ENCODE measurements at places on chromosomes 11 and 22. TPM values are rescaled to one million over a fixed set of nuclear protein-coding genes. Genes with fewer than 3 reads are reported as not detected.

DRD4 gene
- total RNA-seq, result 1.2 TPM

GRCh38 chr22:29539105-29539504, 14.5 kb downstream of the THOC5 start:
- DNase-seq, result no peak

GRCh38 chr11:22581354-22582150, 44.1 kb downstream of the FANCF start:
- no peak for DNase-seq

DNA sequence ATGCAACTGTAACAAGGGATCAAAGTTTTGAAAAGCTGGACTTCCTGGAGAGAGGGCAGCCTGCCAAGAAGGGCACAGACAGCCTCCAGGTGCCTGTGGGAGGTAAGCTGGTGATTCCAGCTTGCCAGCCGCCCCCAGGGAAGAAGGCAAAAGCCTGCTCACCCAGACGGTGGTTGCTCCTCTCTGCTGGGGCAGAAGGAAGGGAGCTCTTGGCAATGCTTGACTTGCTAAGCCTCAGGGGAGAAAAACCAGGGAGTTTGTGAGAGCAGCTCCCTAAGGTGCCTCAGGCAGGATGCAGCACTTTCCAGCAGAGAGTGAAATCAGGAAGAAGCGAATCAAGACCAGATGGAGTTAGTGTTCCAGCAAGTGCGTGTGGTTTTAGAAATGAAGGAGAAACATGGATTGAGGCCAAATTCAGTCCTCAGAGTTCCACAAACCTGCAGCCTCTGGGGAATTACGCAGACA, 553.6 kb downstream of the BUD13 start:
- DNase-seq, result no peak

DNA sequence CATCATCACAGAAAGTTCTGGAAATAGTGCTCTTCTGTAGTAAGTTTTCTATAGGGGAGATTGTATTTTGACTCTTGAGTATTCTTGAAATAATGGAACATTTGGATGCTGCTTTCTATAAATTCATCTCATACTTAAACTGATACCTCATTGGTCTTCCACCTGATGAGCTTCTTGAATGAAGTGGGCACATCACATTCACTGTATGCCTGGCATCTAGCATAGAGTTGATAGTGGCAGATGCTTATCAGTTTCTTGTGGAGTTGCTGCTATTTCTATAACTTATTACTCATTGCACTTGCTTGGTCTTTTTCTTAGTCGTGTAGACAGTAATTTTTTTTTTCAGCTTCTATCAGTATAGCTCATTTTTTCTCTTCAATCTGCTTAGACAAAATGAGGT, 5.4 kb downstream of the ATXN10 start:
- no peak for DNase-seq

GRCh38 chr11:132809070-132809469, 723.2 kb downstream of the OPCML start:
- no peak for DNase-seq

DNA sequence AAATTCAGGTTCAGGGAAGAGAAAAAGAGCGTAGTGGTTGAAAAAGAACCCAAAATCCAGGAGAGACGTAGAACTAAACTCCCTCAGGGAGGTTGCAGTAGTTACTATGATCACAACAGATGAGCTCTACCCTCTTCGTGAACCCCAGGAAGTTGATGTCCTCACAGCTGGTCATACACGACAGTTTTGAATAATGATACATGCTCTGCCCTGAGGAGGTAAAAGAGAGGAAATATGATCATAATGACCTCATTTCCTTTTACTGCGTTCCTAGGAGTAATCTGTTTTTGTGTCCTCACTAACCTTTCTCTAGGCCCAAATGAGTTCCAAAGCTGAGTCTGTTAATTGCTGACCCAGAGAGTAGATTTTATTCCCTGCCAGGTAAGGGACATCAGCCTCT, 1.3 kb downstream of the PATE2 start:
- no peak for DNase-seq

- no peak for DNase-seq
Measured at GRCh38 chr11:304915-305843, 2.4 kb upstream of the IFITM2 start.

DNA sequence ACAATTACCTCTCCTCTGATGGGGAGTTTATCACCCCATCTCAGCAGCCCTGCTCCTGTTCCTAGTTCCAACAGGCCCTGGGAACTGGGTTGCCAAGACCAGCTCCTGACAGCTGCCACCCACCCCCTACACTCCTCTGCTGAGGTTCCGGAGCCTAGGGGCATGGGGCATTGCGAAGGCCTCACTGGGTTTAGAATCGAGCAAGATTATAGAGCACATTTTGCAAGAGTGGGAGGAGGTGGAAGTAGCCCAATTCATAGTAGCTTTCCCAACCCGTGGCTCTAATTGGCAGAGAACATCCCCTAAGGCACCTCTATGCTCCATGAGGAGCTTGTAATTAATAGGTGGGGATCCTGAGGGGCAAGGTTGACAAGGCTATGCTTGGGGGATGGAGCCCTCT, 23.0 kb downstream of the MYEOV start:
- DNase-seq, result no peak

- DNase-seq, result no peak
Measured at GRCh38 chr11:45648931-45649330, 16.5 kb downstream of the CHST1 start.

DNA sequence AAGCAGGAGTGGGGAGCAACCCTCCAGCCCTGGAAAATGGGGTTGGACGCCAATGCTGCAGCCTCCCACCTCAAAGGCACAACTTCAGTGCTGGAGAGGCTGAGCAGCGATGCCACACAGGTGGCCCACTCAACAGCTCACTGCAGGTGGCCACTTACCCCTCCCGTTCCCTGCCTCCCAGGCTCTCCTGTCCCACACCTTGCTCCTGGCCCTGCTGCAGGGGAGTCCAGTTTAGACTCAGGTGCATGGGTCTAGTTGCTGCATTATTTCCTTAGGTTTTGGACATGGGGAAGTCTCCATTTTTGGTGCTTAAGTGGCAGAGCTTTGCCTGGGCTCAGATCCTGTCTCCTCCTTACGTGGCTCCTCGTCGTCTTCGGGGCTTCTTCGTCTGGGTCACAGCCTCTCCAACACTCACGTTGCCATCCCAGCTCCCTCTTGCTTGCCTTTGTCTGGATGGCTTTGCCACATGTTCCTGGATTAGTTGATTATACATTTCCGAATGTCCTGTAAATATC, 898.3 kb downstream of the BRD1 start:
- DNase-seq, result no peak

DNA sequence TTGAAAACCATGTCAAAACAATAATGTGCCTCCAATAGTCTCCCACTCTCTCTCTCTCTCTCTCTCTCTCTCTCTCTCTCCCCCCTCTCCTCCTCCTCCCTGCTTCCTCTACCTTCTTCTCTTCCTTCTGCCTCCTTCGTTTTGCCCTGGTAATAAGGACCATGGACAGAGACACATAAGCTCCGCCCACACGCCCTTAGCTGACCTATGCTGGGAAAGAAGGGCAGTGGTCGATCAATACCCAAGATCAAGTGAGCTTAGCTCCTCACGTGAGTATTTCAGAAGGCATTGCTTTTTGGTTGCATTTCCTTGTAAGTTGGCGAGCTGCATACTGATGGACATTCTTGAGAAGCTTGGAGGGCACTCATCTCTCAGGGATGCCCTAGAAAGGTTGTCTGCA, 194.8 kb downstream of the MIAT start:
- no peak for DNase-seq

UBQLNL gene
- total RNA-seq, result 0.98 TPM

GRCh38 chr11:59510941-59511589, at the start of gene OR4D9:
OR4D9 (plus strand) TSS chr11:59511539; CDS start chr11:59514913, 3,374 bp downstream.
- DNase-seq, result no peak

DNA sequence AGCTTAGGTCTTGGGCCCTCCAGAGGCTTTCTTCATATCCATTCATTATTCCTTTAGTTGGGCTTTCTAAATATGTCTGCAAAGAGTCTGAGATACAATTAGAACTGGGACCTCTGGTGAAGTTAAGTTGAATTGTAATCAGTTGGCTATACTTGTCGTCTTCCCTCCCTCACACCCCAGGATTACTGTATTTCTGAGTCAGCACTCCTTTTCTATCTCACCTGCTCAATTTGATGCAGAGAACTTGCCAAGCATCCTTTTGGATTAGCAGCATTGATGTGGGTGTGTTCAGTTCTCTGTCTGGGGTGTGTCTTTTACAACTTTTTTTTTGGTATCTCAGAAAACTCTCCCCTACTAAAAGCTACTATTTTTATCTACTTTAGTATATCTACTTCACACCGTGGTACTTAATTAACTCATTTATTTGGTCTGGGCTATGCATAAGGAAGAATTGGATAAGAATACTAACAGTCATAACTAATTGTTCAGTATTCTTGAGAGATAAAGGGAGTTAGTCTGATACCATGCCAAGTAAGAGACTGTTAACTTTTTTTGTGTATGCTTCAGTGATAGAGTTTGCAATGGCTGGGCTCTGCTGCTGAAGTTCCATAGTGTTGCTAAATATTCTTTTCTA, 15.1 kb downstream of the CTNND1 start:
- DNase-seq, result no peak

- DNase-seq, result no peak
Measured at GRCh38 chr22:27877501-27877900, 41.6 kb downstream of the PITPNB start.

APOA4 gene
- not detected for total RNA-seq

VPREB3 gene
- not detected for total RNA-seq

DNA sequence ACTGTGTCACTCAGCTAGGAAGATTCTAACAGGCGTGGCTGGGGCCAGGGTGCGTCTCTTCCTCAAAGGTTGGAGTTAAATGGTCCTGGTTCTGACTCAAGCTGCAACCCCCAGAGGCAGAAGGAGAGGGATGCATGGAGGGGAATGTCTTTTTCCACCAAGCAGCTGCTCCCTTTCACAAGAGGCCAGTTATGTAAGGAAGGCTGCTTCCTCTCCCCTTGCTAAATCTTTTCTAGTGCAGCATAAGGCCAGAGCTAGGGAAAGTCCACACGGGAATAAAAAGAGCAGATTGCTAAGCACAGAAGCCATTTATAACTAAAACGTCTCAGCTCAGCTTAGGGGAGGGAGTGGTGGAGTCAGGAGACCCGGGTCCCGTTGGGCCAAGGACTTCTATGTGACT, 10.0 kb downstream of the PVALB start:
- DNase-seq, result no peak

DNA sequence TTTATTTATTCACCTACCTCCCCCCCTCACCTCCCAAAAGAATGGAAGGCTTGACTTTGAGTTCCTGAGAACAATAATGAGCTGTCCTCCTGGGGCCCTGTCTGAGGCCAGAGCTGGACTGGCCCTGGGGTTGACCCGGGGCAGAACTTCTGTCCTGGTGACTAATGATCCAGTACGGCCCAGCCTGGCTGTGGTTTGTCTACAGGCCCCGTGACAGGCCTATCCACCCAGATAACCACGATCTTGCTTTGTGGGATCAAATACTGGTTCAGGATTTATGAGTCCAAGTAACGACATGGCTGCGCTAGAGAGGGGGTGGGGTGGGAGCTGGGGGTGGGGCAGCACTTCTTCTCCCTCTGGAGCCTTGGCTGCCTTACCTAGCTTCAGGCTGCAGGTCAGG, 81.5 kb downstream of the WT1 start:
- DNase-seq, result no peak

DNA sequence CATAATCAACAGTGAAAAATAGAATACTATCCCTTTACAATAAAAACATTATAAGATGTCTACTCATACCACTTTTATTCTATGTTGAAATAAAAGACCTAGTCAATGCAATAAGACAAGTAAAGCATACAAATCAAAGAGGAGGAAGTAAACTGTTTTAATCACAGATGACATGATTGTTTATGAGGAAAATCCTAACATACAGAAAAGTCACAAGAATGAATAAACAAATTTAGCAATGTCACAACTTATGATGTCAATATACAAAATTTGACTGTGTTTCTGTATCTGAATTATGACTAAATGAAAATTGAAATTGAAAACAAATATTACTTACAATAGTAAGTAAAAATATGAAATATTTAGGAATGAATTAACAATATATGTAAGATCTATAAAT, 221.9 kb upstream of the GRIA4 start:
- no peak for DNase-seq

DNA sequence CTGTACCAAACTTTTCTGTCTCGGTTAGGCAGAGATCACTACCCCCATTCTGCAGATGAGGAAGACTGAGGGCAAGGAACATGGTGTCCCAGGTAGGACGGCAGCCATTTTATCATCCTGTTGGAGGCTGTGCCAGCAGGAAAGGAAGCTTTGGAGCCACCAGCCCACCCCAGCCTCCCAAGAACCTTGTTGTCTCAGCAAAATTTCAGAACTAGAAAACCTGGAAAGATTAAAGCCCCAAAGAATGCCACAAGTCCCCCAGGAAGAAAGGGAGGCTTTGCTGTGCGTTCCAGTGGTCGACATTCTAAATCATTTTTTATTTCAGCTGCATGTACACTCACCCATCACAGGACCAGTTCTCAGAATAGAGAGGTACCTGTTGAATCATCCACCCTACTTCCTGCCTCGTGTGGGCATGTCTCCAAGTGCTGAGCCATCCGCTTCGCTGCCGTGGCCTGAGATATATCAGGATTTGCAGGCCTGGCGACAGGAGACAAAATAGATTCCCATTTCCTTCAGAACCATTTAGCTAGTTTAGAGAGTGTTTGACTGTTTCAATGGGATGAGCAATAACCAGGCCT, 13.0 kb upstream of the EIF3D start:
- no peak for DNase-seq
